ENCODE measurements at places on chromosomes 7 and 10. TPM values are rescaled to one million over a fixed set of nuclear protein-coding genes. Genes with fewer than 3 reads are reported as not detected.

- H3K27ac ChIP-seq: no peak overlapping the region
- no peaks in the 10 kb centered on the region for H3K4me1 ChIP-seq
- no peak overlapping the region for H3K4me3 ChIP-seq
- H3K27me3 ChIP-seq: peaks cover 3% of the 10 kb centered on the region
- no peaks in the 10 kb centered on the region for H3K36me3 ChIP-seq
- no peak for DNase-seq
These were observed 52.3 kb upstream of the MYL10 start for GRCh38 chr7:101681170-101682007.

DNA sequence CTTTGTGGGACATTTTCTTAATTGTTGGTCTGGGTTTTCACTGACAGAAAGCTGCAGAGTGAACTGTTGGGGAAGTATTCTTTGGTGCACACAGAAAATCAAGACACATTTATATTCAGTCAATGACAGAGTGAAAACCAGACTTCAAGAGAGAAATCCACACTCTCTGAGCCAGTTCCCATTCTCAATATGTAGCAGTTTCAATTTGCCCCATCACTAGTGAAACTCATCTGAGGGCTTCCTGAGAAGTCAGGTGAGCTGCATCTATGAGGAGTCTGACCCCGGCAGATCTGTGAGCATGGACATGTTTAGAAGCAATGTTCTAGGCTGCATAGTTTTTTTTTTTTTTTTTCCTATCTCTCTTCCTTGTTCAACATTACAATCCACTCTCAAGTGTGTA, 163.7 kb upstream of the AHR start:
- H3K4me3 ChIP-seq: no peak overlapping the region
- DNase-seq: no peak
- no peak overlapping the region for H3K27ac ChIP-seq
- H3K4me1 ChIP-seq: no peaks in the 10 kb centered on the region
- no peaks in the 10 kb centered on the region for H3K36me3 ChIP-seq
- no peaks in the 10 kb centered on the region for H3K27me3 ChIP-seq

GRCh38 chr7:121302214-121302745, 26.5 kb upstream of the WNT16 start:
- H3K36me3 ChIP-seq: no peaks in the 10 kb centered on the region
- peaks cover 24% of the 10 kb centered on the region for H3K4me1 ChIP-seq
- no peak overlapping the region for H3K4me3 ChIP-seq
- DNase-seq: peak; percentile 68
- H3K27me3 ChIP-seq: no peaks in the 10 kb centered on the region

- no peaks in the 10 kb centered on the region for H3K27me3 ChIP-seq
- no peak overlapping the region for H3K4me3 ChIP-seq
- no peaks in the 10 kb centered on the region for H3K36me3 ChIP-seq
- no peaks in the 10 kb centered on the region for H3K4me1 ChIP-seq
- DNase-seq: no peak
- no peak overlapping the region for H3K27ac ChIP-seq
These were observed 500.3 kb upstream of the MKI67 start for GRCh38 chr10:128626397-128627000.

DNA sequence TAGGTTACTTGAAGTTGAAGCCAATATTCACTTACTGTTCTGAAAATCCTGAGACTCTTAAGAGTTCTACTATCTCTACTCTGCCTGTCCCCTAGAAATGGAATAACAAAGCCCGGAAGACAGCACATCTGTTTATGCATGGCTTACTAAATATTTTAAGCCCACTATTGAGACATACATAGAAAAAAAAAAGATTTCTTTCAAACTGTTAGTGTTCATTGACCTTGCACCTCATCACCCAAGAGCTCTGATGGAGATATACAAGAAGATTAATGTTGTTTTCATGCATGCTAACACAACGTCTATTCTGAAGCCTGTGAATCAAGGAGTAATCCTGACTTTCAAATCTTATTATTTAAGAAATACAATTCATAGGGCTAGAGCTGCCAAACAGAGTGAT, 859.3 kb upstream of the C7orf33 start:
- no peaks in the 10 kb centered on the region for H3K36me3 ChIP-seq
- DNase-seq: no peak
- H3K27ac ChIP-seq: no peak overlapping the region
- no peaks in the 10 kb centered on the region for H3K4me1 ChIP-seq
- no peaks in the 10 kb centered on the region for H3K27me3 ChIP-seq
- no peak overlapping the region for H3K4me3 ChIP-seq

- H3K27ac ChIP-seq: no peak overlapping the region
- no peak for DNase-seq
- no peaks in the 10 kb centered on the region for H3K36me3 ChIP-seq
- H3K4me1 ChIP-seq: no peaks in the 10 kb centered on the region
- H3K27me3 ChIP-seq: no peaks in the 10 kb centered on the region
- no peak overlapping the region for H3K4me3 ChIP-seq
These were observed 220.6 kb upstream of the FOXK1 start for GRCh38 chr7:4461531-4461930.

DNA sequence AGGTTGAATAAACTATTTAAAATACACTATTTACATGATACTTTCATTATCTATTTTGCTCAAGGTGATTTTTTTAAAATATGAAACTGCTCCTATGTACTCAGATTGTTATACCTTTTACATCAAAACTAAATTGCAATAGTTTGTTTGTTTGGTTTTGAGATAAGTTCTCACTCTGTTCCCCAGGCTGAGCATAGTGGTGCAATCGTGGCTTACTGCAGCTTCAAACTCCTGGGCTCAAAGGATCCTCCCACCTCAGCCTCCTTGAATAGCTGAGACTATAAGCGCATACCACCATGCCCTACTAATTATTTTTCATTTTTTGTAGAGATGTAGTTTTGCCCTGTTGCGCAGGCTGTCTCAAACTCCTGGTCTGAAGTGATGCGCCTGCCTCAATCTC, 12.7 kb downstream of the TAS2R60 start:
- no peak overlapping the region for H3K27ac ChIP-seq
- no peak for DNase-seq
- H3K4me3 ChIP-seq: no peak overlapping the region
- no peaks in the 10 kb centered on the region for H3K27me3 ChIP-seq
- H3K4me1 ChIP-seq: no peaks in the 10 kb centered on the region
- H3K36me3 ChIP-seq: no peaks in the 10 kb centered on the region

DNA sequence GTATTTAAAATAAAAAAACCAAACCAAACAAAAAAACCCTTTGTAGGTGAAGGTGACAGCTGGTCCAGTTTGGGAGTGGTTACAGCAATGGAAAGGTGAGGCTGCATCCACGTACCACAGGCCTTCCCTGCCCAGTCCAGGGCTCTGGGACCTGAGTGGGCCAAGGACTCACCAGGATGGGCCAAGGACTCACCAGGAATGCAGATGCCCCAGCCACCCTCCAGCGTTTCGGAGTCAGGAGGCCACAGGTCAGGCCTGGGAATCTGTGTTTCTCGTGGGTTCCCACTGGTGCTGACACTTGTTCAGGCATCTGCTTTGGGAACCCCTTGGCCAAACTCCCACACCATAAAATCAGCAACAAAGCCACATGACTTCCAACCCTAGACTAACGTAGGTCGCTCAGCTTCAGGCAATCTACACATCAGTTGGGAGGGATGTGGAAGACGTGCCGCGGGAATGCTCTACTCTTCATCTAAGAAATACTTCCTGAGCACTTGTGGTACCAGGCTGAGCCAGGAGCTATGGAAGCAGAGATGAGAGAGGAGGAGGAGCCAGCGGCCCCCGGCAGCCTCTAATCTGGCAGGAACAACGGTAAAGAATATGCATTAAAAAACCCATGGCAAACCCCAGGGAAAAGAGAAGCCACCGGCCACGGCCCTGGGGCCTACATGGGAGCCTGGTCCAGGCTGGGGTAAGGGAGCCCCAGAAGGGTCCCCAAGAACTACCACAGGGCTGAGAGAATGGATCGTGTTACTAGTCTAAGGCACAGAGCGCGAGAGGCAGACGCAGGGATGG, 473.4 kb downstream of the PTPRN2 start:
- no peak overlapping the region for H3K4me3 ChIP-seq
- H3K36me3 ChIP-seq: no peaks in the 10 kb centered on the region
- no peaks in the 10 kb centered on the region for H3K27me3 ChIP-seq

DNA sequence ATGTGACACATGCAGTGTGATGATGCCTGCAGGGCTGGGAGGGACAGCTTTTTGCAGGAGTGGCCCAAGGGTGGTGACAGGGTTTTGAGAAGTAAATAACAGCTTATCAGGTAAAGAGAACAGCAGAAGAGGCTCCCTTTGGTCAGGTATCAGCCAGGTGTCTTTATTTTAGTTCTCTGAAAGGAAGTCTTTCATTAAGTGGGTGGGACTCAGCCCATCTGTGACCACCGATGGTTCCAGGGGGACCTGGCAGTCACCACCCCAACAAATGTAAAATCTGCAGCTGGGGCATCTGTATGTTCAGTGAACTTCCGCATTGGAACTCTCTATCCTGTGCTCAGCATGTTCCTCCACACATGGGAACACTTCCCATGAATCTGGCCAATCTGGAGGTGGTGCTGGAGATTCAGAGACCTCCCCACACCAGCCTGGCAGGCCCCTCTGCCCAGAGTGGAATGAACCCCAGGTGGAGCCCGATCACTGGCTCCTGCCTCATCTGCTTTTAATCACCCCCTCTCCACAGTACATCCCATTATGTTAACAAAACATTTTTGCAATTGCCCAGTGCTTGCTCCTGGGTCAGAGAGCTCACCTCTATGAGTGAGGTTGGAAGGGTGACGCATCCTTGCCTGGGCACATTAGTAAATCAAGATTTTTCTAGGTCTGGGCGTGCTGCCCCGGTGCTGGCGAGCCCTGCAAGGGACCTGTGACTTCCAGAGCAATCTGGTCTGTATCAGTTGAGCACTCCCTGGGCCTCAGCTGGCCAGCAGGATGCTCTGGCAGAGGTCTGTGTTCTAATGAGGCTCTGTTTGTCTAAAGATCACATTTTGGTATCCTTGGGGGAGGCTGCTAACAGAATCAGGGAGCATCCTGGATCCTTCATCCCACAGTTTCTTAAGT, 140.4 kb upstream of the GDF10 start:
- H3K4me1 ChIP-seq: no peaks in the 10 kb centered on the region
- no peak for DNase-seq
- H3K4me3 ChIP-seq: no peak overlapping the region
- H3K27ac ChIP-seq: no peak overlapping the region
- H3K27me3 ChIP-seq: peaks cover 2% of the 10 kb centered on the region

- H3K27me3 ChIP-seq: no peaks in the 10 kb centered on the region
- H3K4me3 ChIP-seq: no peak overlapping the region
- peaks cover 2% of the 10 kb centered on the region for H3K36me3 ChIP-seq
- no peak for DNase-seq
- no peak overlapping the region for H3K27ac ChIP-seq
These were observed 91.8 kb downstream of the CHST15 start for GRCh38 chr10:124001391-124002148.

- no peak for DNase-seq
- H3K4me3 ChIP-seq: no peak overlapping the region
- H3K27me3 ChIP-seq: no peaks in the 10 kb centered on the region
These were observed 682.5 kb downstream of the LRMDA start for GRCh38 chr10:76113952-76114351.

DNA sequence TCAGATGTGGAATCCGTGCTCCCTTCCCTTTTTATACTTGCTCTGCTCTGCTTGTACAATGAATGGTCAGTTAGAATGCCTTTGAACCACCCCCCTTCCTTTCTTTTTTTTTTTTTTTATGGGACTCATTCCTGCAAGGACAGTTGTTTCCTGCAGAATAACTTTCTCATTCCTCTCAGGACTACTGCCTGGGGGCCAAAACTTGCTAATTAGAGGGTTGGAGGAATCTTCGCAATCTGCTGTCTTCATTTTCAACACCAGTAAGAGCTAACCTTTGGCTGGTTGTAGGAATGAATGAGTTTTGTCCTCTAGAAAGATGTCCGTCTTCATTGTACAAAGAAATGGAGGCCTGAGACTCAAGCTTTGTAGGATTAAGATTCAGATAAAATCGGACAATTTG, 868.1 kb downstream of the LRMDA start:
- DNase-seq: no peak
- H3K4me1 ChIP-seq: no peaks in the 10 kb centered on the region
- no peaks in the 10 kb centered on the region for H3K36me3 ChIP-seq
- H3K27me3 ChIP-seq: no peaks in the 10 kb centered on the region
- H3K27ac ChIP-seq: no peak overlapping the region

- H3K4me1 ChIP-seq: peaks cover 36% of the 10 kb centered on the region
- H3K4me3 ChIP-seq: no peak overlapping the region
- peaks cover 6% of the 10 kb centered on the region for H3K36me3 ChIP-seq
- H3K27me3 ChIP-seq: no peaks in the 10 kb centered on the region
- no peak for DNase-seq
These were observed 10.8 kb downstream of the HNRNPA2B1 start for GRCh38 chr7:26189697-26190096.

GRCh38 chr10:119461380-119461779, 81.1 kb downstream of the RGS10 start:
- no peaks in the 10 kb centered on the region for H3K4me1 ChIP-seq
- H3K27ac ChIP-seq: no peak overlapping the region
- no peak for DNase-seq
- H3K27me3 ChIP-seq: peaks cover 2% of the 10 kb centered on the region
- peaks cover 10% of the 10 kb centered on the region for H3K36me3 ChIP-seq
- H3K4me3 ChIP-seq: no peak overlapping the region

- no peaks in the 10 kb centered on the region for H3K36me3 ChIP-seq
- DNase-seq: no peak
- no peaks in the 10 kb centered on the region for H3K4me1 ChIP-seq
- H3K27ac ChIP-seq: no peak overlapping the region
These were observed 222.1 kb downstream of the WDR37 start for GRCh38 chr10:1278306-1278705.

DNA sequence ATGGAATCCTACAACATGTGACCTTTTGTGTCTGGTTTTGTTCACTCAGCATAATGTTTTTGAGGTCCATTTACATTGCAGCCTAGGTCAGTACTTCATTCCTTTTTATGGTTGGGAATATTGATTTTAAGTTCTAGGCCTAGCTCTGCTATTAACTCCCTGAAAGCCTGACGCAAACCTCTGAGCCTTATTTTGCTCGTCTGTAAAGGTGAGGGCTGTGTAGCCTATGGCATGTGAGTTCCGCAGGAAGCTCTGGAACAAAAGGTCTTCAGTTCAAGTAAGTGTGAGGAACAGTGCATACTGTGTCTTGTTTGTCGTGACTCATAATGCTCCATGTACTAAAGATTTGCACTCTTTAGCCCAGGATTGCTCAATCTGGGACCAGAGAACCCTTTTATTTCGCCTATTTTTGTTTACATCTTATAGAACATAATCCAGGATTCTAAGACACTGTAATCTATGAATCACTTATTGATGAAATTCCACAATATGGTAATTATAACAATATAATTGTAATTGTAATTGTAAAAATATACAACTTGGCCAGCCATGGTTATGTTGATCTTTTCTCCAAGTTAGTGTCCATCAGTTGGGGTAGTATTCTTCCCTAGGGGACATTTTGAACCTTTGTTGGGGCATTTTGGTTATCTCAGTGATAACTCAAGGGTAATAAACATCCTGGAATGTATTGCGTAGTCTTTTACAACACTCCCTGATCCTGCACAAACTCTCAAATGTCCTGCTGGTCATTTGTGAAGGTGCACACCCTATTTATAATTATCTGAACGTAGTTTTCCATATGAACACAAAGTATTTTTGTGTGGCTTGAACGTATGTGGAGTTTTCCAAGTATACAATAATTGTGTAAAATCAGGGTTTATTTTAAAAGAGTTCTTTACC, 184.7 kb downstream of the VTI1A start:
- no peaks in the 10 kb centered on the region for H3K27me3 ChIP-seq
- H3K4me1 ChIP-seq: no peaks in the 10 kb centered on the region
- no peak for DNase-seq
- no peak overlapping the region for H3K27ac ChIP-seq
- H3K4me3 ChIP-seq: no peak overlapping the region
- H3K36me3 ChIP-seq: peaks cover 2% of the 10 kb centered on the region

Gene PAPOLB
- polyA plus RNA-seq: not detected

Gene NUDT13
- polyA plus RNA-seq: 3.4 TPM

Gene STRIP2
- polyA plus RNA-seq: 0.09 TPM

Gene CPA4
- not detected for polyA plus RNA-seq

Gene SPDYE9
- not detected for polyA plus RNA-seq
